Forelimb muscle (tissue), 1 donor: ENCODE measurements at places on chromosomes 13 and 19. TPM values are rescaled to one million over a fixed set of nuclear protein-coding genes. Genes with fewer than 3 reads are reported as not detected.

GRCh38 chr19:11722414-11722813 is 16.3 kb downstream of the ZNF823 start:
- DNase-seq: no peak

- DNase-seq: no peak
Observed at GRCh38 chr19:18361646-18362045, 21.2 kb downstream of the PGPEP1 start.

DNA sequence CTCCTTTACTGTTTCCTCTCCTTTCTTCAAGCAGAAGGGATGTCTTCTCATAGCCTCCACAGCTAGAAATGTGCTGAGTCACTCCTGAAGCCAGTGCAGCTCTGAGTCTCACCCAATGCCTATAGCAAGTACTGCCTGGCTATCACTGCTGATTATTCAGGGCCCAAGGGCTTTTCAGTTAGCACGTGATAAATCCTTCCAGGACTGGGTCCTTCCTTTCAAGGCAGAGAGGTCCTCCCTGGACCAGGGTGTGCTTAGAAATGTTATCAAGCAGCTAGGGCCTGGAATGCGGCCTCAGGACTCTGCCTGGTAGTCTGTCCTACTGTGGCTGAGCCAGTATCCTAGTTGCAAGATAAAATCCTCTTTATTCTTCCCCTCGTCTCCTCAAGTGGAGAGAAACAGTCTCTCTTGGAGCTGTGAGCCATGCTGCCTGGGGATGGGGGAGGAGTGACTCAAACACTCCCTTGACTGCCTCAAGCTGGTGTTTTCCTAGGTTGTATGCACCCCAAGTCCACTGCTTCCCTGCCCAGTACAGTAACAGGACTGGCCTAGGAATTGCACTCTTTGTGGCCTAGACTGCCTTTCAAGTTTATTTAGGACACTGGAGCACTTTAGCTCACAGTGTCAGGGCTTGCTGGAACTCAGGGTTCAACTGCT is 198.7 kb upstream of the SERP2 start:
- DNase-seq: no peak

- DNase-seq: no peak
Observed at GRCh38 chr19:39631626-39632025, 24.1 kb upstream of the LGALS16 start.

LPAR2 gene
- polyA plus RNA-seq: 4.6 TPM
